Fibroblast of villous mesenchyme (primary cell): ENCODE measurements at places on chromosomes 4 and X. TPM values are rescaled to one million over a fixed set of nuclear protein-coding genes. Genes with fewer than 3 reads are reported as not detected.

DNA sequence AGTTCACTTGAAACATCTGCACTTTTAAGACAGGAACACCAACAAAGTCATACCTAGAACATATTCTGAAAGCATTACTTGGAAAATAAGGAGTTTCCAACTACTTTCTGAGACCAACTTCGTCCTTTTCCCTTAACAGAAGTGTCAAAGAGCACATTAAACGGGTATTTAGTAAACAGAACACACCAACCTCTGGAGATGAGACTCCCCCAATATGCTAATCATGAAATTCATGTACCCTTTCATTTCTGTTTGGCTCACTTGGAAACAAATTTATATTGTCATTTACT lies 69.2 kb downstream of the NOCT start:
- DNase-seq = no peak

DNA sequence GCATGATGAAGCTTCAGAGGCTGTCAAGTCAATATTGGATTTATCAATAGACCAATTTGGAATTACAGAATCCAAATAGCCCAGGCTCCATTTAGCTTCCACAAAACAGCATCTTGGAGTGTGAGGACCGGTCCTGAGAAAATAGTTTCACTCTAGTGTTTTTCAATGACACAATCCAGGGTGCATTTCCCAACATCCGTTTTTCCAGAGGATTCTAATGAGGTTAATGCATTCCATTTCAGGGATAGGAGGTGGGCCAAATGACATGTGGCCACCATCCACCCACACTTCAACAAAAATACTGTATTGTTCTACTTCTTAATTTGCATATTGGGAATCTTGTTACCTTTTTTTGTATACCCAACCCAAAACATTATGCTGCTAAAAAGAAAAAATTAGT lies 229.8 kb upstream of the LDB2 start:
- peak; percentile 40 for DNase-seq

- DNase-seq = no peak
Observed at GRCh38 chr4:79603681-79604080, 195.7 kb upstream of the GK2 start.

DNA sequence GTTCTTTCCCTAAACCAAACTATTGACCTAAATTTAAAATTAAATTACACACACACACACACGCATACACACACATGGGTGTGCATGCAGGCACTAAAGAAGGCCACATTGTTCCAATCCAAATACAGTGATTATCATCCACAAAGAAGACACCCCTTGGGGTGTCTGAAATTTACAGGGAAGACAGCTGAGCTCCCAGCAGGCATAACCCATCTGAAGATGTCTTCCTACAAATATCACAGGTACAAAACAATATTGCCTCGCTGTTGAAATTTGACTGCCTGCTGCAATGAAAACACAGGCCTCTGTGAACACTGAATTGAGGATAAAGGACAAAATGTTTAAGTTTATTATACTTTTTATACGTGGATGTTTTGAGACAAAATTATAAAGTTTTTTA lies 50.2 kb upstream of the SLC7A11 start:
- no peak for DNase-seq

- no peak for DNase-seq
Observed at GRCh38 chr4:1715002-1715758, 3.1 kb upstream of the SLBP start.

DNA sequence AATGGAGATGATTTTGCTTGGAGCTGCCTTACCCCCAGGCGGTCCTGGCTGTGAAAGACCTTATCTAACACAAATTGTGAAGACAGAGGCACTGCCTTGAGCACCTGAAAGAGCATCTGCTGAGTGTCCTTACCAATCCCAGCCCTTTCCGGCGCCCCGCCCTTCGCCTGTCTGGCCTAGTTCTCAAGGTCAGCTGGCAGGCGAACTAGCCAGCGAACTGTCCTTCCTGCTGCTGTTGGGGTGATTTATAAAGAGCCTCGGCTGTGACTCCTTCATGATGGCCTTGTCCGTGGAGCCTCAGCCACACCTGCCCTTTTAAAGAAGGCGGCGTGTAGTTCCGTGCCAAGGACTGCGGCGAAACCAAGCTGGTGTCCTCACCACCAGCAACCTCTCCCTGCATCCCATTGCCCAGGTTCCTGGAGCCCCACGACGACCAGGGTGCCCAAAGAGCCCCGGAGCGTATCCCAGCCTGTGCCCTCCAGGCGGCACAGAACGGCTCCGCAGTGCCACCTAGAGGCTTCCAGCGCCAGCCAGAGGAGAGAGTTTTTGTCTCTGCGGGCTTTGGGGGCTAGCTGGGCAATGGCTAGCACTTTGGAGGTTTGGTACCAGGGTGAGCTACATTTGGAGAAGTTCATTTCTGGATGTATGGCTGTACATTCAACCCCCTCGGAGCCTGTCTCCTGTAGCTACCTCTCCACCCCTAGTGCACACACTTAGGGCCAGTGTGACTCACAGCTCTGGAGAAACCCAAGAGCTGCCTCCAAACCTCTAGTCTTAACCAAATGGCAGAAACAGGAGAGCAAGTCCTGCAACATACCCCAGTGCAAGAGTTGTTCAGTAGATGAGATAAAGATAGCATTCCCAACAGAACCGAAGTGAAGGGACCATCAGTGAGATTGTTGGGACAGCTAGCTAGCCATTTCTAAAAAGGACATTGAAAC lies 36.8 kb upstream of the VMA21 start:
- peak; percentile 3 for DNase-seq

DNA sequence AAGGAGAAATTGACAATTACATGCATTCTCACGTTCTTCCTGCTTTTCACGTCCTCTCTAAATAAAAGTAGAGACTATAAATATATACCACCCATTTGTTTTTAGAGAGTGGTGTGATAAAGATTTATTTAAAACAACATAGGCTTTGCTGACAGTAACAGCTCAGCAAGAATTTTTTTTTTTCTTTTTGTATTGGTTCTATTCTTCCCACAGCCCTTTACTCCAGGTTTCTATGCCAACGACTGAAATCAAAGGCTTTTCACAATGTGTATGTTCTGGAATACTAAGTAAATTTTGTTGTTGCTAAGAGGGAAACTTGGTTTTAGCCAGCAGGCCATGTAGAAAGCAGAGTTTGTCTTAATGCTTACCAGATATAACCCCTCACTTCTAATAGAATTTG lies 43.4 kb downstream of the MAOA start:
- no peak for DNase-seq

- no peak for DNase-seq
Observed at GRCh38 chr4:1374706-1375045, 27.7 kb downstream of the UVSSA start.

GRCh38 chr4:3418029-3418762 lies 23.6 kb upstream of the HGFAC start:
- no peak for DNase-seq

DNA sequence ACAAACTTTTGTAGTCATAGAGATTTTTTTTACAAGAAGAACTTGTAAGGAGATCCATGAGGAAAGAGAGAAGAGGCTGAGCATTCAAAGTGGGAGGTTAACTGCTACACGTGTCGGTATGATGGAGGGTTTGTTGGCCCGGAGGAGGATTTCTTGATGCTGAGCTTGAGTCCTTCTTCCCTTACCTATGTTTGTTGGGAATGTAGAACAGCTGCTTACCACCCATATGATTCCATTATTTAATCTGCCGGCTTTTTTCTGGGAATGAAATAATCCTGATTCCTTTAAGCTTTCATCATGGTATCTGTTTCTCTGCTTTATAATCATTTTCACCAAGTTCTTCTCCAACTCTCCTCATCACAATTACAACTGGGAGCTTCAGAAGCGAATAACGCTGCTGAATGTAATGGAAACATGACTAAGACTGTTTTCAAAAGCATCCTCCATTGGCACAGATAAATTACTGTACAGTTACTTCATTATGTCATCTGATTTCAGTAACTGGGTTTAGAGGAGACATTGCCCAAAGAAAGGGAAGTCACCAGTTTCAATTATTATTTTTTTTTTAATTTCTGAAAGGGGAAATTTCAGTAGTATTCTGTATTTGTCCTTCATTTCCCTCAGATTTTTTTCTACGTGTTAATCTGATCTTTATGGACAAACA lies 420.6 kb downstream of the SPRY1 start:
- no peak for DNase-seq

- DNase-seq = peak; percentile 70
Observed at GRCh38 chrX:17046478-17047097, 100.1 kb downstream of the REPS2 start.

- DNase-seq = no peak
Observed at GRCh38 chr4:94669672-94670664, 87.8 kb upstream of the BMPR1B start.

- no peak for DNase-seq
Observed at GRCh38 chr4:93760284-93760683, 68.3 kb upstream of the ATOH1 start.

GRCh38 chr4:90209922-90210321 lies 82.7 kb downstream of the CCSER1 start:
- no peak for DNase-seq

DNA sequence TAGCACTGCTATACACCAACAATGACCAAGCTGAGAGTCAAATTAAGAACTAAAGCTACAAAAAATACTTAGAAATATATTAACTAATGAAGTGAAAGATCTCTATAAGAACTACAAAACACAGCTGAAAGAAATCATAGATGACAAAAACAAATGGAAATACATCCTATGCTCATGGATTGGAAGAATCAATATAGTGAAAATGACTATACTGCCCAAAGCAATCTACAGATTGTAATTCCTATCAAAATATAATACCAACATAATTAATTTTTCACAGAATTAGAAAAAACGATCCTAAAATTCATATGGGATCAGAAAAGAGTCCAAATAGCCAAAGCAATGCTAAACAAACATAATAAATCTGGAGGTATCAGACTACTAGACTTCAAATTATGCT lies 87.8 kb downstream of the STARD8 start:
- DNase-seq = no peak

DNA sequence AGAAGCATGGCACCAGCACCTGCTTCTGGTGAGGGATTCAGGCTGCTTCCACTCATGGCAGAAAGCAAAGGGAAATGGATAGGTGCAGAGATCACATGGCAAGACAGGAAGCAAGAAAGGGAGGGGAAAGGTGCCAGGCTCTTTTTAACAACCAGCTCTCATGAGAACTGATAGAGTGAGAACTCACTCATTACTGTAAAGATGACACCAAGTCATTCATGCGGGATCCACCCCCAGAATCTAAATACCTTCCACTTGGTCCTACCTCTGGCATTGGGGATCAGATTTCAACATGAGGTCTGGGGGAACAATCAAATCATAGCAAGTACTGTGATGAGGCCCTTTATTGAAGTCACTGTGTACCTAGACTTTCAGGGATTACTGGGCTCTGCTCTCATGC lies 72.0 kb upstream of the PRDM5 start:
- DNase-seq = no peak

GRCh38 chrX:153469811-153470410 lies 465 bp downstream of the HAUS7 start:
- DNase-seq = peak; percentile 21

DNA sequence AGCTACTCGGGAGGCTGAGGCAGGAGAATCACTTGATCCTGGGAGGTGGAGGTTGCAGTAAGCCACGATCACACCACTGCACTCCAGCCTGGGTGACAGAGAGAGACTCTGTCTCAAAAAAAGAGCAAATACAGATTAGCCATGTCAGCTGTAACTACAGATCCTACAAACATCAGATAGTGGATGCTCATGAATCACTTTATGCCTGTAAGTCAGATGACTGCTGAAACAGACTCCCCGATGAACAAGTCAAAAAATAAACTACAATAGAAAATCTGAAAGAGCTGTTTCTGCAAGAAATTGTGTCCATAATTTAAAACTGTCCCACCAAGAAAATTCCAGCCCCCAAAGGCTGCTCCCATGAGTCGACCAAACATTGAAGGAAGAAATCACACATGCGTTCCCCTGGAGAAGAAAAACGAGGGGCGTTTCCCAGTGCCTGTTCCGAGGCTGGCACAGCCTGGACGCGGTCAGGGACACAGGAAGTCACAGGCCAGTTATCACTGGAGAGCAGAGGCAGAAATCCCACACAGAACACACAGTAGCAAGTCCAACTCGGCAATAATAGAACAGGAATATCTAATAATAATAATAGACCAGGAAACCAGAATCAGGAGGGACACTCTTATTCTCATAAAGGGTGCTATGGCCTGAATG lies 30.0 kb upstream of the GTPBP6 start:
- DNase-seq = no peak

DNA sequence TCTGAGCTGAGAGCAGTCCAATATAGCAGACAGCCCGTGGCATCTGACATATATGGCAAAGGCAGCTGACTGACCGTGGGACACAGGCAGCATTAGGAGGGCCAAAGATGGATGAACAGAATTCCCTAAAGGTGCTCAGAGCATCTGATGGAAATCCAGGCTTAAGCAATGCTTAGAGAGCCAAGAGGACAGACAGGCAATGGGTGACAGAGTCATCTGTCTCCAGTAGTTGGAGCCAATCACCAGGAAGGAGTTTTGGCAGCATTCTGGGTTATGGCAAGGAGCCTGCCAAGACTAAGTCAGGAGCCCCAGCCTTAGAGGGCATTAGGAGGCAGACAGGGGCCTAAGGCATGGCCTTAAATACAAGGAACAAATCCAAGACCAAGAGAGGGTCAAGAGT lies 153.3 kb upstream of the USP9X start:
- no peak for DNase-seq

DNA sequence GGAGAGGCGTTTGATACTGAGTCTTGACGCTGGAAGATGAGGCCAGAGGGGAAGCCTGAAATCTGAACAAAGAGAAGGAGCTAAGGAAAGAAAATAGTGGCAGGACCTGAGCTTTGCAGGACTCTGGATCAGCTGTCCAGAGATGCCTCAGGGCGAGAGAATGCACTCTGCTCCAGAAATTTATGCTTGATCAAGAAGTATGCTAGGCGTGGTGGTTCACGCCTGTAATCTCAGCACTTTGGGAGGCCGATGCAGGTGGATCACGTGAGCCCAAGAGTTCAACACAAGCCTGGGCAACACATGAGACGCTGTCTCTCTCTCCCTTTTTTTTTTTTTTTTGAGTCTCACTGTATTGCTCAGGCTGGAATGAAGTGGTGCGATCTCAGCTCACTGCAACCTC lies 1.9 kb downstream of the TRIM75 start:
- DNase-seq = no peak

- peak; percentile 87 for DNase-seq
Observed at GRCh38 chr4:112213856-112214255, 17.7 kb upstream of the AP1AR start.

DNA sequence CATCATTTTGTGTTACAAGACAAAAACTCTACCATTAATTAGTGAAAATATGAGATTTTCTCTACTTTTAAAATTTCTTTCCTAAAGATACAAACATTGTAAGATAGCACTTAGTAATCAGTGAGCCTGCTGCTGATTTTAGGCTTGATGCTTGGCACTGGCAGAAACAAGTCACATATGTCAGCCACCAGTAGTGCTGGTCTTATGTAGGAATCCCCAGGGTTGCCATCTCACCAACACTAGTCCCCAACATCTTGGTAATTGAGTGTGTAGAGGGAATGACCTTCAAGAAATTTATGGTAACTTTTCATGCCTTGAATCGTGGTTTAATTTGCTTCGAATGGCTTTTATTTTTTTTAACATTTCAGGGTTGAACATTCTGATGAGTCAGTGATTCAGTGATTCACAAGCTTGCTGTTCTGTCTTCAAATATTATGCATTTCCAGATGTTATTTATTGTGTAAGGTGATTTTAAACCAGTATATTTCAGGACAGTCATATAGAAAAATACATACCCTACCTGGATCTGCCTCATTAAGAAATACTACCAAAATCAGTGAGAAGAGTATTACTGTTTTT lies 11.9 kb downstream of the EXOC1 start:
- DNase-seq = peak; percentile 59

ART3 gene
- total RNA-seq = not detected in 2 replicates

PABPC1L2A gene
- not detected in 2 replicates for total RNA-seq

GRID2 gene
- total RNA-seq = not detected in 2 replicates

IL2RG gene
- total RNA-seq = not detected in 2 replicates

UVSSA gene
- total RNA-seq = 10.8 and 13.9 TPM in 2 replicates

IDUA gene
- 10.4 and 19.3 TPM in 2 replicates for total RNA-seq

HSFX3 gene
- total RNA-seq = not detected in 2 replicates

ZMAT1 gene
- 0.43 and 0.64 TPM in 2 replicates for total RNA-seq
